ENCODE measurements at places on chromosomes 4 and X. TPM values are rescaled to one million over a fixed set of nuclear protein-coding genes. Genes with fewer than 3 reads are reported as not detected.

APEX2 gene
- total RNA-seq, result 28.9 TPM

GAGE10 gene
- total RNA-seq, result 0.80 TPM

FAM184B gene
- total RNA-seq, result not detected

GYPB gene
- total RNA-seq, result 41.8 TPM

SEPSECS gene
- 12.5 TPM for total RNA-seq

SERTM2 gene
- total RNA-seq, result not detected

VEGFD gene
- total RNA-seq, result 0.31 TPM

GRCh38 chr4:42282081-42282901 is 115.0 kb upstream of the SHISA3 start:
- H3K36me3 ChIP-seq, result no peaks in the 10 kb centered on the region
- no peaks in the 10 kb centered on the region for H3K27me3 ChIP-seq
- DNase-seq, result peak; percentile 59
- no peak overlapping the region for H3K27ac ChIP-seq
- no peak overlapping the region for H3K4me3 ChIP-seq

DNA sequence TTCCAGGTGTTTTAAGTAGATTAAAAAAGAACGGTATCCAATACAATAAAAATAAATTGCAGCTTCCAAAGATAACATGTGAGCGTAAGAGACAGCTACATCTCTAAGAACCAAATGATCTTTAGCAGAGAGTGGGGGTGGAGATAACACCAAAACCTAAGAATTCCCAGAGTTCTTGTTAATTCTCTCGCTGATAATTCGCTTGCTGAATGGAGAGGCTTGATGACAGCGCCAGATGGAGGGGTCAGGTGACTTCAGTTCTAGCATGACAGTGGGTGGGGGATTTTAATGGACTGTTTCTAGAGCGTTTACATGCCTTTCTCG is 2.3 kb downstream of the CLCN4 start:
- peak; percentile 42 for DNase-seq
- no peaks in the 10 kb centered on the region for H3K36me3 ChIP-seq
- peaks cover 21% of the 10 kb centered on the region for H3K4me1 ChIP-seq

DNA sequence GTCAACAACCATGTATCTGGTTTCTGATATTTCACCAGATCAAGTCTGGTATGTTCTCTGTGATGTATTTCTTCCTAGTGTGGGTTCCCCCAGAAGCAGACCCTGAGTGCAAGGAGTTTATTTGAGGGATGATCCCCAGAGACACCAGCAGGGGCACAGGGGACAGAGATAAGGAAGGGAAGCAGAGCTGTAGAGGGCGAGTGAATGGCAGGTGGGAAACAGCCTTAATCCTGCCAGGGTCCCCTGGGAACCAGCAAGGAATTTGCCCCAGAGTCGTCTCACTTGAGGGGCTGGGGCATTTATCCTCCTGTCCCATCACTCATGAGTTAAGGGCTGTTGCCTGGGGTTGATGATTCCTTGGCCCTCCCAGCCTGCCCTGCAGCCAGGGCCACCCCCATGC is 206.4 kb upstream of the BCOR start:
- H3K27ac ChIP-seq, result no peak overlapping the region
- peaks cover 4% of the 10 kb centered on the region for H3K4me1 ChIP-seq
- no peak for DNase-seq
- H3K4me3 ChIP-seq, result no peak overlapping the region

DNA sequence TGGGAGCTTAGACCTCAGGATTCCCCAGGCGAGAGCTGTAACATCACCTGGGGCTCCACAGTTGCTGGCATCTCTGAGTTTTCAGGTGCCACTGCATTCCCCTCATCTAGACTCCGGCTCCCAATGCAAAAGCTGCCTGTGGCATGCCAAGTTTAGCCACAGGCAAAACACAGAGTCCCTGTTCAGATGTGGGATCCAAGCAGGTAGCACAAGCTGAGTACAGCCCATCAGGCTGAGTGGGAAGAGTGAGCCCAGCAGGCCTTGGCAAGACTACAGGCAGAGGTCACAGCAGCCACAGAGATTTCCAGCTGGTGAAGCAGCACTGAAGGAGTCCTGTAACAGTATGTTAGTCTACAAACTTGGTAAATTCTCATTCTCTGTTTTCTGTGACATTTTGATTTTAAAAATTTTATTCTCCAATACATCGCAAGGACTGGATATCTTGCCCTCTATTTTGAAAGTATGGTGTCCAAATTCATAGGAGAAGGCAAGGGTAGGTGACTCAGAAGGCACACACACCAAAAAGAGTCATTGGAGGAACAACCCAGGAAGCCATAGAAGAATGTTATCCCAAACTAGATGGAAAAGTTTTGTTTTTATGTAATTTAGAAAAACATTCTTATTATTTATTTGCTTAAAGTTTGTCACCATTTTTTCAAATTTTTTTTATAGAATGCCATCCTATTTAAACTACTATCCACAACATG is 13.6 kb upstream of the CXCL2 start:
- H3K36me3 ChIP-seq, result no peaks in the 10 kb centered on the region
- no peaks in the 10 kb centered on the region for H3K4me1 ChIP-seq
- DNase-seq, result no peak
- no peak overlapping the region for H3K4me3 ChIP-seq

DNA sequence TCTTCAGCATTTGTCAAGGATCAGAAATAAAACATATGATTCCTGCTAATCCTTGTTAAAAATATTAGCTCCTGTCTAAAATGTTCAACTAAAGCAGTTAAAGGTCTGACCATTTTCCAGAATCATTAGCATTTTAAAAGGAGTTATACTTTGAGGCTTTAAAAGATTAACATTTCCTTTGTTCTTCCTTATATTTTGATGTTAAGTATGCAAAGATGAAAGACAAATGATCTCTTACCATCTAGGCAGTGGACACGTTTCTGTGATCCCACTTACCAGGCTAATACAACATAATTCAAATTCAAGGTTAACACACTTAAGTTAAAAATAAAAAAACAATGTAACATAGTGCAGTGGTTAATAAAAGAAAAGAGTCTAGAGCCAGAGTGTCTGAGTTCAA is 61.8 kb upstream of the COX18 start:
- no peak overlapping the region for H3K4me3 ChIP-seq
- H3K4me1 ChIP-seq, result no peaks in the 10 kb centered on the region
- H3K27me3 ChIP-seq, result no peaks in the 10 kb centered on the region
- no peak overlapping the region for H3K27ac ChIP-seq
- peaks cover 80% of the 10 kb centered on the region for H3K36me3 ChIP-seq

GRCh38 chrX:136735601-136736000 is 45.1 kb downstream of the ARHGEF6 start:
- DNase-seq, result no peak
- no peak overlapping the region for H3K4me3 ChIP-seq
- no peaks in the 10 kb centered on the region for H3K4me1 ChIP-seq
- H3K27ac ChIP-seq, result no peak overlapping the region

- H3K36me3 ChIP-seq, result no peaks in the 10 kb centered on the region
- no peaks in the 10 kb centered on the region for H3K27me3 ChIP-seq
Measured at GRCh38 chr4:71186566-71187403, 152.0 kb upstream of the SLC4A4 start.

DNA sequence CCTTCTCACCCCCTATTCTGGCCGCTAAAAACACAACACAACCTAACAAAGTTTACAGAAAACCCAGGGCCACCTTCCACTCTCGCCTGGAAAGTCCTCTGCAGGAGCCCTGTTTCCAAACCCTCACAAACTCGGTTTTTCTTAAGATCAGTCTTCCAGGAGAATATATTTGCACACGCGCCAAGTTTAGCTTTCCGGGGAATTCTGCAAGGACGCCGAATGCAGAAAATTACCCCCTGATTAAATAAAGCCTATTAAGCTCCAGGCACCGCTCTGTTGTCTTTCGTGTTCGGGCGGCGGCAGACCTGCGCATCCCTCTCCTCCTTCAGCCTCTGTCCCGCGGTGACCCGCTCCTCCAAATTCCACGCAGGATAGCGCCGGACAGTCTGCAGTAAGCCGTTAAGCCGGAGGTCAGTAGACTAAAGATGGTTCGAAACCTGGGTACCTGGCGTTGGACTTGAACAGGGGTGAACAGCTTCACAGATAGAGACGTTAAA is 5.0 kb downstream of the MSX1 start:
- peaks cover 48% of the 10 kb centered on the region for H3K27me3 ChIP-seq
- no peak for DNase-seq
- no peaks in the 10 kb centered on the region for H3K36me3 ChIP-seq
- H3K4me3 ChIP-seq, result no peak overlapping the region
- H3K4me1 ChIP-seq, result peaks cover 18% of the 10 kb centered on the region

GRCh38 chr4:23736466-23736865 is 153.4 kb downstream of the PPARGC1A start:
- no peaks in the 10 kb centered on the region for H3K27me3 ChIP-seq
- no peak overlapping the region for H3K4me3 ChIP-seq
- H3K27ac ChIP-seq, result no peak overlapping the region
- DNase-seq, result no peak
- no peaks in the 10 kb centered on the region for H3K36me3 ChIP-seq
- no peaks in the 10 kb centered on the region for H3K4me1 ChIP-seq

GRCh38 chrX:17052793-17053192 is 106.3 kb downstream of the REPS2 start:
- no peak for DNase-seq
- H3K27ac ChIP-seq, result no peak overlapping the region
- H3K4me3 ChIP-seq, result no peak overlapping the region
- no peaks in the 10 kb centered on the region for H3K36me3 ChIP-seq
- no peaks in the 10 kb centered on the region for H3K4me1 ChIP-seq

DNA sequence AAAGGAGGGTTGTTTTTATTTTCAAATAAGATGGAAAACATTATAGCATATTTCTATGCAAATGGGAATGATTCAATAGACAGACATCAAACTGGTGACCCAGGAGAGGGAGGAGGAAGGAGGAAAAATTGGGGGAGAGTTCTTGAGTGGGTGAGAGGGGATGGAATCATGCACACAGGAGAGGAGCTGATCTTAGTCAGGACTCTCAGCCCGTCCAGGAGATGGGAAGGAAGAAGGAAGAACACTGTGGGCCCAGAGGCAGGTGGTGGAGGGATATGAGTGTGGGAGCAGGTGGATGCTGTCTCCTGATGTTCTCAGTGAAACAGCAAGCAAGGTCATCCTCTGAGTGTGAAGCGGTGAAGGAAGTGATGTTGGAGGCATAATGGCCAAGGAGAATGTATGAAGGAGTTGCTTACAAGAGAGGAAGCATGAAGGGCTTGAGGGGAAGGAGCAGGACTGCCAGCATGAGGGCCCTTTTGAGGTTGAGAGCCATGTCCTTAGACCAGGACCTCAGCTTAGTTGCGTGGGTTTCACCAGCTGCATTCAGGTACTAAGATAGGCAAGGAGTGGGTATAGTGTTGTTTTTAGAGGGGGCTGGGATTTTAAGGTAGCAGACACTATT is 161.7 kb upstream of the NAP1L5 start:
- no peak overlapping the region for H3K4me3 ChIP-seq
- H3K36me3 ChIP-seq, result no peaks in the 10 kb centered on the region
- H3K27me3 ChIP-seq, result no peaks in the 10 kb centered on the region
- no peak for DNase-seq
- H3K27ac ChIP-seq, result peak overlapping the region; percentile 14
- no peaks in the 10 kb centered on the region for H3K4me1 ChIP-seq

- no peaks in the 10 kb centered on the region for H3K4me1 ChIP-seq
- no peaks in the 10 kb centered on the region for H3K36me3 ChIP-seq
- H3K4me3 ChIP-seq, result no peak overlapping the region
- peak; percentile 70 for DNase-seq
- H3K27me3 ChIP-seq, result 0 out of 3 replicates have a peak, but pooled peaks cover 2% of the 10 kb centered on the region
Measured at GRCh38 chr4:139530833-139531427, 25.1 kb downstream of the SETD7 start.

DNA sequence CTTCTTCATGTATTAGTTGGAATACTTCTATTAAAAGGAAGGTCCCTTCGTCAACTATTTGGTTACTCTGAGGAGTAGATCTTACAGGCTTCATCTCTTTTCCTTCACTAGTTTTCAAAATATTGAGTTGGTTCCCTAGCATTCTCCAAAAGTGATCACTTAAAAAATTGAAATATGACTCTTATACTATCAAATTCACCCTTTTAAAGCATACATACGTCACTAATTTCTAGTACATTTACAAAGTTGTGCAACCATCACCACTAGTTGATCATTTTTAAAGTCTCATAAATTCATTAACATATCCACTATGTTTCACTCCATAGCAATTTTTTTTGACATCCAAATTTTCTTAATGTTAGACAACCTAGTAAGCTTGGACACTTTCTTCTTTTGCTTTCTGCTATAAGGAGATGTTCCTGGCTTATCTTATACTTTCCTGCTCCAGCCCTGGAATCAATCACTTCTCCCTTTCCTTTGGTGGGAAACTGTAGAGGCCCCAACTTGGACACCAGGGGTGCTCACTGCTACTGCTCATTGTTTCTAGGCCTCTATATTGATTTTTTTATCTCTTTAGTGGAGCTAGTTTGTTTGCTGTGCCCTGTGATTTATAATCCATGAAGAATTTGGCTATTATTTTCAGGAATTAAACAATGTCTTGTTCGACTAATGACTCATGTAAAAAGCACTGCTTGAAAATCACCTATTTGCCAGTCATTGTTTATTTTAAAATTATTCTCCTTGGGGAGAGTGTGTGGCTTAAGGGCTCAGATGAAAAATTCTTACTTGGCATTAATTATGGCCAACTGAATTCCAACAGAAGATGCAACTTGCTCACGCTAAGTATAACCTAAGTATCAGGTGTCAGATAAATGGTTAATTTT is 4.0 kb upstream of the ZFX start:
- DNase-seq, result no peak
- no peak overlapping the region for H3K4me3 ChIP-seq
- H3K27me3 ChIP-seq, result no peaks in the 10 kb centered on the region
- no peaks in the 10 kb centered on the region for H3K36me3 ChIP-seq
- H3K4me1 ChIP-seq, result peaks cover 5% of the 10 kb centered on the region

- DNase-seq, result no peak
- no peaks in the 10 kb centered on the region for H3K36me3 ChIP-seq
- H3K27me3 ChIP-seq, result peaks cover 7% of the 10 kb centered on the region
- no peak overlapping the region for H3K4me3 ChIP-seq
- H3K4me1 ChIP-seq, result no peaks in the 10 kb centered on the region
Measured at GRCh38 chr4:68182382-68182820, 52.7 kb upstream of the TMPRSS11F start.

DNA sequence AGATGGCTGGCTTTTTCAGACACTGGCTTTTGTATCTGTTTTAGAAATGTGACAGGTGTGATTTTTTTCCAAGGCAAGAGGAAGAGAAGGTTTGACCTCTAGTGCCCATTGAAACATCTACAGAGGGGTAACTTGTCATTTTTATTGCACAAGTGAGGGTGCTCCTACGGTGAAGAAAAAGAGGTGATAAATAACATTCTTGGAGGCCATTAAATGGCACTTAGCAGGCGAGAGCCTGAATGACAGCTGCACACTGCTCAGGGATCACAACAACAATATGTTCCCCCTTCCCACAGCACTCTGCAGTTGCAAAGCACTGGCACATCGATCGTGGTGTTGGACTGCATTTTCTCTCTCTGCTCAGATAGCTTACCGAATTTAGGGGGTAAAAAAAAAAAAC is 22.9 kb downstream of the FAM184B start:
- H3K4me3 ChIP-seq, result no peak overlapping the region
- no peaks in the 10 kb centered on the region for H3K4me1 ChIP-seq
- H3K27me3 ChIP-seq, result peaks cover 9% of the 10 kb centered on the region
- H3K36me3 ChIP-seq, result no peaks in the 10 kb centered on the region
- DNase-seq, result no peak

GRCh38 chr4:106291678-106292077 is 24.3 kb downstream of the TBCK start:
- H3K27ac ChIP-seq, result no peak overlapping the region
- H3K27me3 ChIP-seq, result no peaks in the 10 kb centered on the region
- H3K4me1 ChIP-seq, result 0 out of 3 replicates have a peak, but pooled peaks cover 4% of the 10 kb centered on the region

- peaks cover 6% of the 10 kb centered on the region for H3K4me1 ChIP-seq
- no peak overlapping the region for H3K4me3 ChIP-seq
- DNase-seq, result no peak
- H3K36me3 ChIP-seq, result no peaks in the 10 kb centered on the region
- no peaks in the 10 kb centered on the region for H3K27me3 ChIP-seq
Measured at GRCh38 chr4:26964512-26964911, 103.9 kb downstream of the STIM2 start.
